ENCODE measurements at places on chromosomes 4 and X. TPM values are rescaled to one million over a fixed set of nuclear protein-coding genes. Genes with fewer than 3 reads are reported as not detected.
A peak's percentile ranks its signal among the peaks of the same experiment; 100 is the strongest.

Gene TRIML2
- polyA plus RNA-seq: not detected

Gene SCML2
- 4.5 TPM for polyA plus RNA-seq

Gene NPNT
- 0.64 TPM for polyA plus RNA-seq

Gene NWD2
- not detected for polyA plus RNA-seq

Gene DCTD
- 94.2 TPM for polyA plus RNA-seq

Gene XAGE1A
- not detected for polyA plus RNA-seq

Gene NEUROG2
- not detected for polyA plus RNA-seq

Gene DCK
- 5.7 TPM for polyA plus RNA-seq

- H3K36me3 ChIP-seq: no peaks in the 10 kb centered on the region
- no peak for DNase-seq
- H3K4me3 ChIP-seq: peak overlapping the region; percentile 86
- peaks cover 42% of the 10 kb centered on the region for H3K4me1 ChIP-seq
- H3K27me3 ChIP-seq: no peaks in the 10 kb centered on the region
Observed at GRCh38 chr4:37685161-37685822, 884 bp downstream of the RELL1 start.

DNA sequence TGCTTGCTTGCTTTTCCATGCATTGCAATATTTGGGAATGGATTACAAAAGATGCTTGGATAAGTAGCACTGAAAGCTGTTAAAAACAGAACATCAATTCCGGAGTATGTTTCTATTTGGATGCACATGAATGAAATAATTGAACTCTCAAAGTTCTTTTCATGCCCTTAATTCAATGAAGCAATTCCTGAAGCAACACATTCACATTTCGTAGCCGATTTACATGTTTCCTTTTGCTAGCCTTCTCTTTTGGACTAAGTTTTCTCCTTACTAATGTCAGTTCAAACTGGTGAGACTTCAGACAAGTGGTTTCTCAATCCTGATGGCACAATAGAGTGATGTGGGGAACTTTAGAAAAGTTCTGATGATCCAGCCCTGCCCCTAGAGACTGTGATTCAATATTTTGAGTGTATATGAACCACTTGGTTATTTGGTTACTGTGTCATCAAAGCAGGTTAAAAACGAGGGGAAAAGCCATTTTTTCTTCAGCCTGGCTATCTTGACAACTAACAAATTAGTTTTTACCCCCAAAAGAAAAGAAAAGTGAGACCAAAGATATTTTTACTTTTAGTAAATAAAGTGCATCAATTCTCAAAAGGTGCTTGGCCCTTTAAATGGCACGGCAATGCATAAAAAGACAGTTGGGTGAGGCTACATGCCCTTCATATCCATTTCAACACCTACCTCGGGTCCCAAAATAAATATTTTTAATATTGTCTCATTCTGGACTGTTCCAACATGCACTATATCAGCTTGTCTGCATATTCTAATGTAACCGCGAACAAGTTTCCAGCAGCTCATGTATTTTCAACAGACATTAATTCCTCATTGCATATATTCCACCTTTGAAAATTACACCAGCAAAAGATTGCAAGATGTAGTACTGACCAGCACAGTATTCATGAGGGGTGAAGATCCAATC is 90.1 kb upstream of the RPL34 start:
- no peaks in the 10 kb centered on the region for H3K4me1 ChIP-seq
- no peaks in the 10 kb centered on the region for H3K27me3 ChIP-seq
- H3K36me3 ChIP-seq: no peaks in the 10 kb centered on the region
- DNase-seq: no peak
- no peak overlapping the region for H3K27ac ChIP-seq
- H3K4me3 ChIP-seq: no peak overlapping the region

DNA sequence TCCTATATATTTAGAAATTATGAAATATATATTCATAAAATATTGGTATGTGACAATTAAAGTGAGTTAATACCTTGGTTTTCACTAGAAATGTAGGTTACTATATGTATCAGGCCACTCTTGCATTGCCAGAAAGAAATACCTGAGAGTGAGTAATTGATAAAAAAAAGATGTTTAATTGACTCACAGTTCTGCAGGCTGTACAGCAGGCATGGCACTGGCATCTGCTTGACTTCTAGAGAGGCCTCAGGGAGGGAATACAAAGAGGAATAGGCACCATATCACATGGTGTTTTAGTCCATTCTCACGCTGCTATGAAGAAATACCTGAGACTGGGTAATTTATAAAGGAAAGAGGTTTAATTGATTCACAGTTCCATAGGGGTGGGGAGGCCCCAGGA is 1560.6 kb downstream of the STIM2 start:
- no peaks in the 10 kb centered on the region for H3K27me3 ChIP-seq
- no peak overlapping the region for H3K4me3 ChIP-seq
- no peaks in the 10 kb centered on the region for H3K36me3 ChIP-seq
- H3K4me1 ChIP-seq: no peaks in the 10 kb centered on the region
- DNase-seq: no peak
- H3K27ac ChIP-seq: no peak overlapping the region

- DNase-seq: peak; percentile 41
- H3K4me1 ChIP-seq: no peaks in the 10 kb centered on the region
- no peaks in the 10 kb centered on the region for H3K27me3 ChIP-seq
- H3K36me3 ChIP-seq: no peaks in the 10 kb centered on the region
Observed at GRCh38 chr4:150010525-150011126, 67.6 kb upstream of the DCLK2 start.

- H3K27ac ChIP-seq: no peak overlapping the region
- H3K4me3 ChIP-seq: no peak overlapping the region
- H3K4me1 ChIP-seq: no peaks in the 10 kb centered on the region
- H3K36me3 ChIP-seq: no peaks in the 10 kb centered on the region
- no peak for DNase-seq
Observed at GRCh38 chr4:7365462-7366179, 69.1 kb downstream of the PSAPL1 start.

GRCh38 chr4:109574443-109574850 is 14.4 kb downstream of the MCUB start:
- no peaks in the 10 kb centered on the region for H3K4me1 ChIP-seq
- no peaks in the 10 kb centered on the region for H3K27me3 ChIP-seq
- no peaks in the 10 kb centered on the region for H3K36me3 ChIP-seq
- H3K4me3 ChIP-seq: no peak overlapping the region
- DNase-seq: peak; percentile 42

DNA sequence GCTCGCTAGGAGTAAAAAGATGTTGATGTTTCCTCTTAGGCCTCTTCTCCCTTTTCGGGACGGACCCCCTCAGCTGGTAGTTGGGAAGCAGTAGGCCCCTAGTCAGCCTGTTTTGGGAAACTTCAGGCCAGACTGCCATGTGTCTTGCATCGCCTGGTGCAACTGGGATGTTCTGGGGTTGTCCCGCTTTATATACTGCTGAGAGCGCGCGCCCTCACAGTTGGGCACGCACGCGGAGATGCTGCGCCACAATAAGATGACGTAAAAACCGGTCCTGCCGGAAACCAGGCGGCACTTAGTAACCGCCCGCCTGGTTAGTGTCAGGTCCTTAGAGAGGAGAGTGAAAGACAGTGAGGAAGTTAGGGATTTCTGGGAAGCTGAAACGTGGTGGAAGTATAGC is 231.3 kb upstream of the CT83 start:
- no peaks in the 10 kb centered on the region for H3K36me3 ChIP-seq
- DNase-seq: no peak
- no peaks in the 10 kb centered on the region for H3K27me3 ChIP-seq
- H3K27ac ChIP-seq: no peak overlapping the region
- no peak overlapping the region for H3K4me3 ChIP-seq

GRCh38 chr4:6042293-6043063 is 24.2 kb upstream of the C4orf50 start:
- DNase-seq: no peak
- H3K36me3 ChIP-seq: no peaks in the 10 kb centered on the region
- no peaks in the 10 kb centered on the region for H3K4me1 ChIP-seq
- H3K27ac ChIP-seq: no peak overlapping the region
- H3K4me3 ChIP-seq: no peak overlapping the region

DNA sequence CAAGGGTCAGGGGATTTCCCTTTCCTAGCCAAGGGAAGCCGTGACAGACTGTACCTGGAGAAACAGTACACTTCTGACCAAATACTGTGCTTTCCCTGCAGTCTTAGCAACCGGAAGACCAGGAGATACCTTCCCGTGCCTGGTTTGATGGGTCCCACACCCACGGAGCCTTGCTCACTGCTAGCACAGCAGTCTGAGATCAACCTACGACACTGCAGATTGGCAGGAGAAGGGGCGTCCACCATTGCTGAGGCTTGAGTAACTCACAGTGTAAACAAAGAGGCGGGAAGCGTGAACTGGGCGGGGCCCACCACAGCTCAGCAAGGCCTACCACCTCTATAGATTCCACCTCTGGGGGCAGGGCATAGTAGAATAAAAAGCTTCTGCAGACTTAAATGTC is 48.7 kb upstream of the SRD5A3 start:
- H3K4me3 ChIP-seq: no peak overlapping the region
- H3K36me3 ChIP-seq: no peaks in the 10 kb centered on the region
- no peak overlapping the region for H3K27ac ChIP-seq
- DNase-seq: peak; percentile 20
- no peaks in the 10 kb centered on the region for H3K27me3 ChIP-seq

GRCh38 chr4:1695913-1696312 is 11.8 kb upstream of the FAM53A start:
- no peak for DNase-seq
- peaks cover 74% of the 10 kb centered on the region for H3K36me3 ChIP-seq
- no peak overlapping the region for H3K4me3 ChIP-seq
- H3K27ac ChIP-seq: no peak overlapping the region

DNA sequence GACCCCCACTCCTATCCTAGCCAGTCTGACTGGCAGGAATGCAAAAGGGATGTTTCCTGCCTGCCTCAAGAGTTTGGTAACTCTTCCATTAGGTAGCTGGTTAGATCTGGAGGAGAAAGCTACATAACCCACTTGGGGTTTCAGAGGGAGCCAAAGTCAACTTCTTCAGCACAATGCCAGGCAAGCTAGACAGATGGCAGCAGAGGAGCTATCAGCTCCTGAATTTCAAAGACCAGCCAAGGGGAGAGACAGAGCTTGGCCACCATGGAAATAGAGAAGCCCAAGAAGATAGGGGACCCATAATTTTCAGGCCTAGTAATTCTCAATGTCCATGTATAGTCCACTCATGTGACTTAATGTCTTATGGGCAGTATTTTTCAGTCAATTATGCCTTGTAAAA is 56.4 kb downstream of the PGRMC1 start:
- H3K4me3 ChIP-seq: no peak overlapping the region
- H3K27me3 ChIP-seq: no peaks in the 10 kb centered on the region
- no peak for DNase-seq
- no peak overlapping the region for H3K27ac ChIP-seq
- H3K36me3 ChIP-seq: no peaks in the 10 kb centered on the region

GRCh38 chr4:4673070-4673469 is 131.2 kb upstream of the STX18 start:
- no peaks in the 10 kb centered on the region for H3K27me3 ChIP-seq
- H3K27ac ChIP-seq: no peak overlapping the region
- H3K4me1 ChIP-seq: peaks cover 17% of the 10 kb centered on the region
- no peak overlapping the region for H3K4me3 ChIP-seq
- no peaks in the 10 kb centered on the region for H3K36me3 ChIP-seq
- DNase-seq: no peak

DNA sequence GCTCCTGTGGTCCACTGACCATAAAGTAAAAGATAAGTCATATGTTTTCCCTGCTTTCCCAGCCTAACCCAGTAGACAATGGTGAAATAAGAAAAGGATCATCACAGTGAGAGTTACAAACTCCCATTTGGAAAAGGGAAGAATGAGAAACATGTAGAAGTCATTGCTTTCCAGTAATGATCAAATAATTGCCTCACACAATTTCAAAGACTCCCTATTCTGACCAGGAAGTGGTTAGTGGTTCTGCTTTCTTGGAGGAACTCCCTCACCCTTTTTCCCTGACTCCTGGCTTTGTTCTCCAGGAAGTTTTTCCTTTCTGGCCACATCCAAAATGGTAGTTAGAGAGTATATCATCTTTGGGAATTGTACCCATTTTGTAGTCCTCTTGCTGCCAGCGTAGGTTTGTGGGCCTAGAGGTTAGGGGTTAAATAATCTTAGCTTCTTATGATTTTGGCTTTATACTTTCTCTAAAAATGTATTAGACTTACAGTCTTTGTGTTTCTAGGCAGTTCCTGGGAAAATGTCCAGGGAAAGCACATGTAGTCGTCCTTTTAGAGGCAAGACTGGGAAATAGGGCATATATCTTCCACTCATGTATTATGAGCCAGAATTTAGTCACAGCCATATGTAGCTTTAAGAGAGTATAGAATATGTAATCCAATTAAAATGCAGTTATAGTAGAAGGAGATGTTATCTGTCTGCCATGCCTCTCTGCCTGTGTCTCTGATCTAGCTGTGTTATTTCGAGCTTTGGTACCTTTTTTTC is 10.5 kb downstream of the VAMP7 start:
- no peaks in the 10 kb centered on the region for H3K27me3 ChIP-seq
- peaks cover 19% of the 10 kb centered on the region for H3K36me3 ChIP-seq
- H3K4me1 ChIP-seq: no peaks in the 10 kb centered on the region
- H3K27ac ChIP-seq: no peak overlapping the region
- DNase-seq: no peak

DNA sequence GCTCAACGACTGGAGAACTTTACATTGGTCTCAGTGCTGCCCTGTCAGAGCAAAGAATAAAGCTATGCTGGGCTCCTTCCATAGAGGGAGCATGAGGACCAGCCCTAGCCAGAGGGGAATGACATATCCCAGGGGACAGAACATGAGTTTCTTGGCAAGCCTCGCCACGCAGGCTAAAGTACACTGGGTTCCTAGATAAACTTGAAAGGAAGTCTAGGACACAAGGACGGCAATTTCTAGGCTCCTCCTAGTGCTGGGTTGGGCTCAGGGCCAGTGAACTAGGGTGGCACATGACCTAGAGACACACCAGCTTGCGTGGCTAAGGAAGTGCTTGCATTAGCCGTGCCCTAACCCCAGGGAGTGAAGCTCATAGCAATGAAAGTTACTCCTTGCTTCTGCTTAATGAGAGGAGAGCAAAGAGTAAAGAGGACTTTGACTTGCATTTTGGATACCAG is 141.0 kb downstream of the MAB21L2 start:
- no peaks in the 10 kb centered on the region for H3K27me3 ChIP-seq
- H3K4me1 ChIP-seq: peaks cover 11% of the 10 kb centered on the region
- H3K27ac ChIP-seq: no peak overlapping the region
- H3K36me3 ChIP-seq: no peaks in the 10 kb centered on the region
- no peak for DNase-seq

DNA sequence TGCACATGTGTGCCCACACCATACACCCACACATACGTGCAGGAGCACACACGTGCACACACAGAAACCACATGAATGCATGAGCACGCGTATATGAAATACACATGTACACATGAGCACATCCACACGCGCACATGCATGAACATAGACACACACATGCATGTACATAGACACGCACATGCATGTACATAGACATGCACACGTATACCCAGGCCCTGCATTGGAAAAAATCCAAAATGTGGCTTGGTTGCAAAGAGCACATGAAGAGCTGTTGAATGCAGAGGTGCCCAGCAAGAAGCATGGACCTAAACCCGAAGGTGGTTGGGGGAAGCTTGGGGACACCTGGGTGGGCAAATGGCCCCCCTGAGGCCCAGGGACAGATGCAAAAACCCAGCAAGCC is 18.5 kb downstream of the CD99 start:
- no peak overlapping the region for H3K27ac ChIP-seq
- H3K27me3 ChIP-seq: no peaks in the 10 kb centered on the region
- no peak for DNase-seq
- no peak overlapping the region for H3K4me3 ChIP-seq
- peaks cover 7% of the 10 kb centered on the region for H3K36me3 ChIP-seq
